Activated CD8-positive, alpha-beta T cell treated with anti-CD3 and anti-CD28 coated beads, Interleukin-2, amount 10 ng/mL, durations not matched to agents 7 days and 5 days (primary cell): ENCODE measurements at places on chromosomes 1 and 21.

DNA sequence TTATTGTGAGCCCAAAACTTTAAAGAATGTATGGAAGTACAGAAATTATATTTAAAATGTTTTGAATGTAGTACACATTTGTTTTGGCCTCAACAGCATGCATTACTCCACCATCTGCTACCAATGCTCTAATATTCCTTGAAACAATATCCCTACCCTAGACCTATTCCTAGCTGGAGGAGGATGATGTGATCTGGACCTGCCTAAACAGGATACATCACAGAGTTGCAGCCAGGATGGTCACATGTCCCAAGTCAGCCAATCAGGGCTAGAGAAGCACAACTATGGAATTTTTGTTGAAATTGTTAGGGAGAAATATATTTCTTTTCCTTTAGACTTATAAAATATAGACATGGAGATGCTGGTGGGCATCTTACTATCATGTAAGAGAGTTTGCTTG, 623.3 kb upstream of the NR5A2 start:
- H3K36me3 ChIP-seq: no peaks in the 10 kb centered on the region
- peaks cover 4% of the 10 kb centered on the region for H3K4me1 ChIP-seq
- peaks cover 4% of the 10 kb centered on the region for H3K27me3 ChIP-seq
- no peak overlapping the region for H3K27ac ChIP-seq

GRCh38 chr1:188708795-188709535, 1768.7 kb downstream of the BRINP3 start:
- H3K36me3 ChIP-seq: no peaks in the 10 kb centered on the region
- no peaks in the 10 kb centered on the region for H3K4me1 ChIP-seq
- no peak overlapping the region for H3K27ac ChIP-seq

- no peak for DNase-seq
- no peak overlapping the region for H3K4me3 ChIP-seq
- no peaks in the 10 kb centered on the region for H3K36me3 ChIP-seq
- no peaks in the 10 kb centered on the region for H3K4me1 ChIP-seq
Observed at GRCh38 chr1:245086389-245086969, 68.3 kb upstream of the KIF26B start.

GRCh38 chr1:225603538-225604354, 49.2 kb downstream of the ENAH start:
- no peaks in the 10 kb centered on the region for H3K4me1 ChIP-seq
- H3K36me3 ChIP-seq: no peaks in the 10 kb centered on the region

DNA sequence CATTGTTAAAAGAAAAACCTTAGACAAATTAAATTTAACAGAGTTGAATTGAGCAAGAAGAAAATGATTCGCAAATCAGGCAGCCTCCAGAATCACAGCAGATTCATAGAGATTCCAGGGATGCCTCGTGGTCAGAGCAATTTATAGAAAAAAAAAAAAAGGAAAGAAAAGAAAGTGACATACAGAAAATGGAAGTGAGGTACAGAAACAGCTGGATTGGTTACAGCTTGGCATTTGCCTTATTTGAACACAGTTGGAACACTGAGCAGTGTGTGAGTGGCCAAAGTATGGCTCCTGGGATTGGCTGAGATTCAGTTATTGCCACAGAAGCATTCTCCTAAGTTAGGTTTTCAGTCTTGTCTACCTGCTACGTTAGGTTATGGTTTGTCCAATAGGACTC, 9.1 kb upstream of the C21orf91 start:
- H3K36me3 ChIP-seq: peaks cover 19% of the 10 kb centered on the region
- H3K27ac ChIP-seq: no peak overlapping the region
- no peaks in the 10 kb centered on the region for H3K4me1 ChIP-seq
- no peak overlapping the region for H3K4me3 ChIP-seq

GRCh38 chr21:23026878-23027277, 2028.7 kb downstream of the NCAM2 start:
- no peaks in the 10 kb centered on the region for H3K27me3 ChIP-seq
- no peak overlapping the region for H3K27ac ChIP-seq
- H3K4me1 ChIP-seq: no peaks in the 10 kb centered on the region
- no peaks in the 10 kb centered on the region for H3K36me3 ChIP-seq
- DNase-seq: no peak

GRCh38 chr1:3352952-3353331, 101.5 kb upstream of the ARHGEF16 start:
- no peaks in the 10 kb centered on the region for H3K27me3 ChIP-seq
- no peak overlapping the region for H3K27ac ChIP-seq
- no peaks in the 10 kb centered on the region for H3K36me3 ChIP-seq
- DNase-seq: no peak
- H3K4me1 ChIP-seq: no peaks in the 10 kb centered on the region
- H3K4me3 ChIP-seq: no peak overlapping the region

- H3K27ac ChIP-seq: no peak overlapping the region
- no peak overlapping the region for H3K4me3 ChIP-seq
- no peaks in the 10 kb centered on the region for H3K27me3 ChIP-seq
- DNase-seq: no peak
- H3K36me3 ChIP-seq: no peaks in the 10 kb centered on the region
Observed at GRCh38 chr1:50232336-50232735, 123.6 kb downstream of the ELAVL4 start.

DNA sequence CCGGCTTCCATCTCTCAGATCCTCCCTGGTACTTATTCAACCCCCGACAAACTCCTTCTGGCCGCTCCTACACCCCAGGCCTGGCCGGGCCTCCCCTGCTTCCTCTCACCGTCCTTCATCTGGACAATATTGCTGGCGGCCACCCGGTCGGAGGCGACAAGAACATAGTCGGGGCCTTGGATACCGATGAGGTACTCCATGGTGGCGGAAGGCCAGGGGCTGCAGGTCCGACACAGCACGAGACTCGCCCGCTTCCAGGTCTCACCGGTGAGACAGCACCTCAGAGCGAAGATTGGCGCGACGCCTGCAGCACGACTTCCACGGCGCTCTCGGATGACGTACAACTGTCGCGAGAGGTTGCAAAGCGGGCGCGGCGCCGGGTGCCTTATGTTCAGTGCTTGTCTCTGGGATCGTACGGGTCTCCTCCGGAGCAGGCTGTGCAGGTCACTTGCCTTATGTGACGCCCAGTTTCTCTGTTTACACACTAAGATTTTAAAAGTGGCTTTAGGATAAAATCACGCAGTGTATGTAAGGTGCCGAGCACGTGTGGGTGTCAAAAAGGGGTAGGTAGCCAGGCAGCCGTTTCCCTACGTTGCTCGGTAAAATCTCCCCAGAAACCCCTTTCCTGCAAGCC, at the start of gene PSMB2:
TSS of gene PSMB2 (minus strand) at position 294 of the 634 bp plus-strand sequence. CDS start at position 200, 94 bp downstream.
- H3K4me3 ChIP-seq: peak within 1 kb of the TSS; percentile 99
- peaks cover 15% of the 10 kb centered on the region for H3K36me3 ChIP-seq
- peak within 1 kb of the TSS; percentile 99 for H3K27ac ChIP-seq
- peaks cover 26% of the 10 kb centered on the region for H3K27me3 ChIP-seq
- peaks cover 32% of the 10 kb centered on the region for H3K4me1 ChIP-seq

DNA sequence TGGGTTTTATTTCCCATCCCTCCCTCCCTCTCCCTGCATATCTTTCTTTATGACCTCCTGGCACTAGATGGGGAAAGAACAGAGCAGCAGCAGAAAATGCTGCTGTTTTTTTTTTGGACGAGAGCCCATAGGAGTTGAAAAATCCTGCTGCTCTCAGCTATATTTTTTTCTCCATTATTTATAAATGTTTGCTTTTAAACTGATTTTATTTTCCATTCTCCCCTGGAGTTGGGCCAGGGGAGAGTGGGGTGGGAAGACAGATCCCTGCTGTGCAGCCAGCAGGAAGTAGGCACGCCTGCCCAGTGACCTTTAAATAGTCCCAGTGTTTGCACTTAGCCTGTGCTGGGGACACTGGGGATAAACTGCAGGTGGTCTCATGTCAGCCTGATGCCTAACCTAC, 17.4 kb downstream of the SFT2D2 start:
- H3K27ac ChIP-seq: no peak overlapping the region
- peaks cover 26% of the 10 kb centered on the region for H3K4me1 ChIP-seq
- no peaks in the 10 kb centered on the region for H3K27me3 ChIP-seq

DNA sequence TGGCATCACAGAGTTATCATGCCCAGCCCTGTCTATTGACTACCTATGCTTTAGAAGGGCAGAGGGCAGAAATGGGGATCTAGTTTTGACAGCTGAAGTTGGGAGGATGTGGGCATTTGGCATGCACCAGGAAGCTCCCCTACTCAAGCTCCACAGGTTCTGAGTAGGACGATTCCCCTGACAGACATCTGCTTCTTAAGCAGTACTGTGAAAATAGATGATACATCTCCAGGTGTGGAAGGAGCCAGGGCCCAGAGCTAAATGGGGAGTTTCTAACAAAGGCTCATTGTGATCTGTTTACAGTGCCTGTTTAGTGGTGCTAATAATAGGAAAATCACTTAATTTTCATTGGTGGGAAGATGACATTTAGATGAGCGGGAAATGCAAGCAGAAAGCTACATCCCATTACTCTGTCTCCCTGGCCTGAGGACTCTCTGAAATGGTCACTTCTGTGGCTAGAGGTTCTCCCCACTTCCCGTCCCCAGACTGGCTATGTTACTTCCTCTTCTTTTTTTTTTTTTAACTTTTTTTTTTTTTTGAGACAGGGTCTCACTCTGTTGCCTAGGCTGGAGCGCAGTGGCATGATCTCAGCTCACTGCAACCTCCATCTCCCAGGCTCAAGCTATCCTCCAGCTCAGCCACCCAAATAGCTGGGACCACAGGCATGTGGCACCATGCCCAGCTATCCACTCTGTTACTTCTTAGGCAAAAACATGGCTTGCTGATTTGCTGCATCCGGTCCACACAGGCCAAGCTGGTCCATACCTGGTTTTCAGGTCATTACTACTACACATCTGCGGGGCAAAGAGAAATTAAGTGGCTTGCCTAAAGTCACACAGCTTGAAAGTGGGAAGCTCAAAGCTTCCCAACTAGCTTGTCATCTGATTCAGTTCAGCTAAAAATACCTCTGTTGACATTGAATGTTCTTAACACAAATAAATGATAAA, 23.2 kb upstream of the CNIH3 start:
- H3K4me3 ChIP-seq: no peak overlapping the region
- H3K27ac ChIP-seq: no peak overlapping the region
- peaks cover 1% of the 10 kb centered on the region for H3K27me3 ChIP-seq
- no peak for DNase-seq
- H3K36me3 ChIP-seq: no peaks in the 10 kb centered on the region
- peaks cover 13% of the 10 kb centered on the region for H3K4me1 ChIP-seq

DNA sequence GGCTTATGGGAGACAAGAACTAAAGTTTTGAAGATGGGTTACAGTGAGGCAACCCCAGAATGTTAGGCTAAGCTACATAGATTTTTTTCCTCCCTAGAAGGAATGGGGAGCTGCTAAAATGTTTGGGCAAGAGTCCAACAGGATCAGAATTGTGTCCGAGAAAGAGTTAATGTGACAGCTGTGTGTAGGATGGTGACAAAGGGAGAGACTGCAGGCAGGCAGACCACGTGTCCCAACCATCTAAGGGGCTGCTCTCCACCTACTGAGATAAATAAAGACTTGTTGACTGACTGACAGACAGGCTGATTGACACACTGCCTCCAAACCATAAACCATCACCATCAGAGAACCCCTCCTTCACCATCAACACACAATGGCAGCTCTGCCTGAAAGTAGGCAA, 133.7 kb upstream of the CTTNBP2NL start:
- no peak for DNase-seq
- no peaks in the 10 kb centered on the region for H3K4me1 ChIP-seq
- peaks cover 18% of the 10 kb centered on the region for H3K27me3 ChIP-seq
- H3K4me3 ChIP-seq: no peak overlapping the region
- no peak overlapping the region for H3K27ac ChIP-seq

DNA sequence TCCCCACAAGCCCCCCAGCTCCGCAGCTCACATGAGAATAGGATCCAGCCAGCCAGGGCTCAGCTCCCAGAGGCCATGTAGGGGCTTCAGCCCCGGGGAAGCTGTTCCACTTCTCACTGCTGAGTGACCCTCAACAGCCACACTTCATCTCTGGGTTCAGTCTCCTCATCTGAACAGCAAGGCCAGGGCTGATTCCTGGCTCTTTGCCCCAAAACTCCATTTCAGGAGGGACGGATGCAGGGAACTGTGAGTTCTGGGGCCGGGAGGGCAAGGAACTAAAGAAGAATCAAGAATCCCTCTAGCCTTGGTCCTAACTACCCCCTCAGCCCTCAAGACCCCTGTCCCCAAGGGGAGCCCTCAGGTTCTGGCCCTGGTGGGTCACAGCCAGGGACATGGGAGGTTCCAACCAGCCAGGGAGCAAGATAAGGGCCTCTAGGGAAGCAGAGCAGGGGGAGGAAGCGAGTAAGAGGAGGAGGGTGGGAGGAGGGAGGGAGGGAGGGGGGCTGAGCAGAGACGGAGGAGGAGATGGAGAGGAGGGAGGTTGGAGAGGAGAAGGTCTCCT, 13.1 kb downstream of the SDC3 start:
- H3K36me3 ChIP-seq: no peaks in the 10 kb centered on the region
- H3K4me3 ChIP-seq: no peak overlapping the region
- no peak overlapping the region for H3K27ac ChIP-seq
- DNase-seq: no peak
- H3K27me3 ChIP-seq: peaks cover 24% of the 10 kb centered on the region
- H3K4me1 ChIP-seq: no peaks in the 10 kb centered on the region
